GM13976 (cell line): ENCODE measurements at places on chromosomes 3 and 15.

- DNase-seq = no peak
Observed at GRCh38 chr15:33111041-33111451, 83.5 kb downstream of the FMN1 start.

DNA sequence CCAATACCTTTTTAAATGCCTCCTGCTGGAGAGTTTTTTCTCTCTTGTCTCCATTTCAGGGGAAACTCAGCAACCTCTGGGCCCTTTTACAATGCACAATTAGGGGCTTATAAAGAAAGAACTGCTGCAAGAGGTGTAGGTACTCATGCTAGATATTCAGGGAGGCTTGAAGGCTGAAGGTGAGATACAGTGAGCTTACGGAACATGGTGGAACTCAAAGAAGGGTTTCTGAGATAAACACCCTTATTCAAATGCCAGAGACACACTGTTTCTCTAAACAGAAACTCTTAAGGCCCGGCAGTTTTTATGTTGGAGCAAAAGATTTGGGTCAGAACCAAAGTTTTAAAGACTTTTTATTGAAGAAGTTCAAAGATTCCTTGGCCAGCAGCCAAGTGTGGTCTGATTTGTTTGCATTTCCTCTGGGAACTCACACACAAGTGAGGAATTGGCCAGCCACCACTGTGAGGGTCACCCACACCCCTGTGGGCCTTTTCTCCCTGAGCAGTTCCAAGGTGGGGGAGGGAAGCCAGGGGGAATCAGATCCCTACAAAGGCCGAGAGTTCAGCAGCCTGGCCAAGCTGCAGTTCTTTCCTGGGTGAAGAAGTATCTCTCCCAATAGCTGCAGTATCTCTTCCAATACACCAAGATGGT is 47.8 kb downstream of the TNFAIP8L3 start:
- no peak for DNase-seq

- no peak for DNase-seq
Observed at GRCh38 chr3:49602049-49602554, 47.8 kb downstream of the BSN start.

DNA sequence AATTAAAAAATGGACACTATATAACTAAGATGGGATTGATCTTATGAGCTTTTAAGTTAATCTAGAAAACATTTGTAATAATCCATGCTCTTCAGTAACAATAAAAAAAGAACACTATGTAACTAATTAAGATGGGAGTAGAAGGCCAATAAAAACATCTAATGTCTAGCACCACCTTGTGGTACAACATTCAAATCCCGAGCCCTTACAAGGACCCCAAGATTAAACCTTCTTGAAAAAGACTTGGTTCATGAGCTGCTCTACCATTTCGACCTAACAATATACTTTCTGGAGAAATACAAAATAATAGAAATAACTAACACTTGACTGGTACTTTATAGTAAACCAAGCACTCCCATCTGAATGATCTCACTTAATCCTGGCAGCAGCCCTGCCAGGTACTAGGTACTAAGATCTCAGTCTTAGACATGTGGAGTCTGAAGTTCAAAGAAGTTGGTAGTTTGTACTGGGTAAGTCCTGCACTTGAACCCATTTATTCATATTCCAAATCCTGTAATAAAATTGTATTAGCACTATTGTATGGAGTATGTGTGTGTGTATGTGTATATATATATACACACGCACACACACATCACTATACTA is 21.8 kb downstream of the METTL6 start:
- DNase-seq = peak; percentile 57

- no peak for DNase-seq
Observed at GRCh38 chr15:33729653-33730052, 238.6 kb upstream of the CHRM5 start.

GRCh38 chr3:46923559-46924350 is 46.2 kb downstream of the PTH1R start:
- peak; percentile 78 for DNase-seq

DNA sequence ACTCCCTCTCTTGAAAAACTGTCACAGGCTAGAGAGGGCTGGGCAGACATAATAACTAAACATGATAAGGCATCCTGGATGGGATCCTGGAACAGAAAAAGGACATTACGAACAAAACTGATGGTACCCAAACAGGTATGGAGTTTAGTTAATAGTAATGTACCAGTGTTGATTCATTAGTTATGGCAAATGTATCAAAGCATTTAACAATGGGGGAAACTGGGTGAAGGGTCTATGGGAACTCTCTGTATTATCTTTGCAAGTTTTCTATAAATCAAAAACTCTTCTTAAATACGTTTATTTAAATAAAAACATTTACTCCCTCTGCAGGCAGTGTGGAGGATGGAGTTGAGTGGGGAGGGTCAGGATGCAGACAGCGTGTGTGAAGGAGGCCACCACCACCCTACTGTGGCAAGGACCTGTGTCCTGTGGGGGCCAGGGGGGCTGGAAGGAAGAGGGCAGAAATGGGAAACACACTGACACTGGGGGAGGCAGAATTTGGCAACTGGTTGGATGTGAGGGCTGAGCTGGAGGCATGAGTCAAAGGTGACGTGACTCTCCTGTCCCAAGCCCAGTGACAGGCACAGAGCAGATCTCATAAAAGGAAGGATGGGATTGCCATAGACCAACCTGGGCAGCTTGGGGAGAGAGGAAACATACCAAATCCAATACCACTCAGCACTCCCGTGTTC is 59.6 kb upstream of the ITGA11 start:
- DNase-seq = no peak

GRCh38 chr3:152204218-152204617 is 64.5 kb upstream of the MBNL1 start:
- DNase-seq = no peak

- peak; percentile 49 for DNase-seq
Observed at GRCh38 chr3:193593668-193594030, 641 bp downstream of the OPA1 start.

GRCh38 chr3:108511055-108511454 is 659 bp upstream of the MYH15 start:
- no peak for DNase-seq

- DNase-seq = no peak
Observed at GRCh38 chr3:40572588-40572987, 47.8 kb downstream of the ZNF621 start.

GRCh38 chr3:100981164-100981911 is 11.9 kb downstream of the ABI3BP start:
- DNase-seq = no peak

GRCh38 chr3:165642761-165643420 is 194.3 kb downstream of the BCHE start:
- DNase-seq = no peak

- DNase-seq = no peak
Observed at GRCh38 chr3:62604751-62605351, 231.5 kb upstream of the FEZF2 start.

DNA sequence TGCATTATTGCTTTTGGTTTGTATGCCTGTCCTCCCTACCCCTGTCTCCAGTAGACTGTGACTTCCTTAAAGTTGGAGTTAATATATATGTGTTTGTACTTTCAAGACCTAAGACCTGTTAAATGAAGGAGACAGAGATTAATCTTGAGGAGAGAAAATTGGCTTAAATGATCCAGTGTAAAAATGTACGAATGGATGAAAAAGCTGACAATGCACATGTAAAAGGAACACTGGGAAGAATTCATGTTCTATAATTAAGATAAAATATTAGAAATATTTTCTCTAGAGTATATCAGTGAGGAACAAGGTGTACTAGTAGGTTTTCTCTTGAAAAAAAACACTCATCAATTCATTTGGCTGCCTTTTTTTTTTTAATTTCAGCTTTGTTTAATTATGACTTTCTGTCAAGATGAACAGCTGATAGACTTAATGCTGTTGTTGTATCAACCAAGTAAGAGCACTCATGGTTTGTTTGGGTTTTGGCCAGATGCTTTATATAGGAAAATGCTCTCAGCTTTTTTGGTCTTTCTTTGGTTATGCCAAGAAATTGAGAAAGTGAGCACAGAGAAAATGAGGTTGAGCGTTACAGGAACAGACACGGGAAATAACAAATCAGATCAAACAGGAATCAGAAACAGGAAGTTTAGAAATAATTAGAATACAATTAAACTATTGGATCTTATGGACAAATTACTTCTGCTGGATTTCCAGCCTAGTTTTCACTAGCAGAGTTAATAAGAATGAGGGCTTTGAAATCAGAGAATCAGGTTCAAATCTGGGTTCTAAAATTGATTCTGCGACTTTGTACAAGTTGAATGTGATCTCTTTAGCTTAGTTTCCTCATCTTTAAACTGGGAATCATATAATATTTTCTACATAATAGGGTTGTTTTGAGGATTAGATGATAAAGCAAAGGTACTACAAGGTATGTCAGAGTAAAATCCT is 38.3 kb upstream of the AADAC start:
- no peak for DNase-seq

- DNase-seq = no peak
Observed at GRCh38 chr3:15498431-15499214, 22.9 kb downstream of the COLQ start.

DNA sequence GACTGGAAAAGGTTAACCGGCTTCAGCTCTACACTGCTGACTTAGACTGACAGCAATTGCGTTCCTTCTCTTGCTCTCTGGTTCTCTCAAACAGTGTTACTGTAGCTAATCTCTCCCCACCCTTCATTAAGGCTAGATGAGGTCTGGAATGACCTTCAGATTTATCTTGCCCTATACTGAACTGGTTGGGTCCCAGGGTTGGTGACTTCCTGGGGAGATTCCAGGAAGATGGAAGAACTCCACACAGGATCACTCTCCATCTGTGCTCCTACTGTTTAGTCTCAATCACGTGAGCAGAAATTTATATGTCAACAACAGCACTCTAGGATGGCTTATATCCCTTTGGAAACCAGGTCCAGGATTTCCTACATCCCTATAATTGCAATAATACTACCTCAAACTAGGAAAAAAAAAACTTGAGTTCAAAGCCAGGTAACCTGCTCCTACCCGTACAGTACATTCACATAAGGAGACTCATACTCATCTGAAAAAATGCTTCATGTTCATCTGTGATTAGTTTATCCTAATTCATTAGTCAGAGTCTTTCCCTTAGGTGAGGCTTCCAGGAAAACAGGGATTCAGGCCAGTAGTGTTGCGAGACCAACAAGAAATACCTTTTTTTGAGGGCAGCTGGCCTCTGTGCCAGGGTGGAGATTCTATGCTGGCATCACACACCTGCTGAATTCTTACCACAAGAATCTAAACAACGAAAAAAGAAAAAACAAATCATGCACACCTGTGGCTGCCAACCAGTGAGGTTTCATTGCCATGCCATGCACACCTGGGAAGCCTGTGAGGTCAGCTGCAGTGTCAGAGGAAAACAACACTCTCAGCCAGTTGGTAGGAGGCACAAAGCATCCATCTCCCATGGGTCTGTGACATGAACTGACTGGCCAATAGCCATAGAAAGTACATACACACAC is 297.3 kb downstream of the MECOM start:
- no peak for DNase-seq

- DNase-seq = no peak
Observed at GRCh38 chr3:184568924-184569829, 7.6 kb downstream of the EPHB3 start.

- DNase-seq = no peak
Observed at GRCh38 chr15:74025436-74025835, 30.9 kb downstream of the PML start.

DNA sequence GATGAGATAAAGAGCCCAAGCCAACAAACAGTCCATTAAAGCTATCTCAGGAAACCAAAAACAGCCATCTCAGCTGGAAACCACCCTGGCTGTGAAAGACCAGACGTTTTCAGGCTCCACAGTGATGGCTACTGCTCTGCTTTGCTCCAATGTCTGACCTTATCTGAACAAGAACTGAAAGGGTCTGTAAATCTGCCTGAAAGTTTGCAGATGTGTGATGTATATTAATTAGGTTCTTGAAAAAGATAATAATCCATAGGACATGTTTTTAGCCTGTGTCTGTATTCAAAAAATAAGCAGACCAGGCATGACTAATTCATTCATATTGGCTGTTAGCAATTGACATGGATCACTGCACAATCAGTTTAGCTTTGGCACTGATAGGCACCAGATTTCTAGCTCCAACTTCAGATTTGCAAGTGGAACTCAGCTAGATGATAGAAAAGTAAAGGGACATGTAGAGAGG is 611.4 kb upstream of the NAALADL2 start:
- no peak for DNase-seq

DNA sequence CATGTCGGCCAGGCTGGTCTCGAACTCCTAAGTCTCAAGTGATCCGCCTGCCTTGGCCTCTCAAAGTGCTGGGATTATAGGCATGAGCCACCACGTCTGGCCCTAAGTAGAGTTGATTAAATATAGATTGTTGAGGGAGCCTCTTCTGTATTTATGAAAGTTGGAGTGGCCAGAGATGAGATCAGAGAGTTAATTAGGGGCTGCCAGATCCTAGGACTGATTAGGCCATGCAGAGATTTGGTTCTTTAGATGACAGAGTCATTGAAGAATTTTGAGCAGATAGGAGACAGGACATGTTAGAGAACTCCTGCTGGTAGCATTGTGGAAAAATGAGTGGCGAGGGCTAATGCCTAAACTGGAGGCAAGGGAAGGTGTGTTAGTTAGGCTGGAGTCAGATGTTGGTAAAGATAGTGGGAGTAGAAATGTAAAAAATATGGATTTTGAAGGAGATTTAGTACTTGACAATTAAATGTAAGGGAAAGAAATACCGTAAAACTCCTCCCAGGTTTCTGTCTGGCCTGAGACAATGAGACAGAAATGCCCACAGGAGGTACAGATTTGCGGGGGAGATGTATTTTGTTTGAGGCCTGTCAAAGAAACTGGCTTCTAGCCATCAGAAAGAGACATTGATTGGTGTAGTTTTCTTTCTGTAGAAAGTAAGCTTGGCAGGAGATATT is 23.4 kb downstream of the SACM1L start:
- no peak for DNase-seq

DNA sequence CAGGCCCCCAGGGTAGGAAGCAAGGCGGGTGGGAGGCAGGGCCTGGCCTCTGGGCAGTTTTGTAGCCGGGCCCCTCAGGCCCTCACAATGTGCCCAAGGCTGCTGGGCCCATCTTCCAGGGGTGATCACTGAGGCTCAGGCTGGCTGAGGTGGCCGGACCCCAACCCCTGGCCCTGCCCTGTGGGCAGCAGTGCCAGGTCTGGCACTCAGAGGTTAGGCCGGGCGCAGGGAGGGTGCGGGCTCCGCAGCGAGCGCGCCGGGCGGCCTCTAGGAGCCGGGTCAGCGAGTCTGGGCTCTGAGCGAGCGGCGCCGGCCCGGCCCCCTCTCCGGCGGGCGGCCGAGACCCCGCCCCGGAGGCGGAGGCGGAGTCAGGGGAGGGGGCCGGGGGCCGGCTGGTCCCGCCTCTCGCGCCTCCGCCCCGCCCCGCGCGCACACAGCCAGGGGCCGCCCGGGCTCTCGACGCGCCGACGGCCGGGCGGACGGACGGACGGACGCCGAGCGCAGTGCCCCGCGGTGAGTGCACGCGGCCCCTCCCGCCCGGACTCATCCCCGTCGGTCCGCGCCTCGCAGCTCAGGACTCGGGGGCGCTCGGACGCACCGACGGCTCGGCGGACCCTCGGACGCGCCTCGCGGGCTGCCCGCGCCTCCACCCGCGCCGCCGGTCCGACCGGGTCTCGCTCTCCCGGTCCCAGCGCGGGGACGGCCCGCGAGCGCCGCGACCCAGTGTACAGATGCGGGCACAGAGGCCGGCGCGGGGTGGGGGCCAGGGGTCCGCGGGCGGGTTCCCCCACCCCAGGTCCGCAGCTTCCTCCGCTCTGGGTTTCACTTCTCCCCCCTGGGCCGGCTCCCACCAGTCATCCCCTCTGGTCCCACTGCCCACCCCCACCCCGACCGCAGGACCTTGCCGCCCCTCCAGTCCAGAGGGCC is at the start of gene FBLN2:
TSS of gene FBLN2 (plus strand) at position 430 of the 927 bp plus-strand sequence. CDS start 21,231 bp downstream, outside the sequence.
- no peak for DNase-seq

- peak; percentile 79 for DNase-seq
Observed at GRCh38 chr3:33131331-33132018, 17.7 kb downstream of the CRTAP start.
